Astrocyte (in vitro differentiated cells and primary cell): ENCODE measurements at places on chromosomes 13 and 19. TPM values are rescaled to one million over a fixed set of nuclear protein-coding genes. Genes with fewer than 3 reads are reported as not detected.

KLK12 gene
- not detected in 2 replicates for total RNA-seq

BRSK1 gene
- 17.6 and 18.8 TPM in 2 replicates for total RNA-seq

FGF21 gene
- not detected in 2 replicates for total RNA-seq

IGFLR1 gene
- total RNA-seq, result 2.0 and 2.4 TPM in 2 replicates

KLK14 gene
- total RNA-seq, result 0.23 and 0.31 TPM in 2 replicates

COX7A1 gene
- total RNA-seq, result 0.64 TPM in 1 of 2 replicates, not detected in the other

ZNF223 gene
- 3.5 and 4.1 TPM in 2 replicates for total RNA-seq

TBXA2R gene
- total RNA-seq, result 0.31 and 0.39 TPM in 2 replicates

FUT1 gene
- 0.65 and 0.91 TPM in 2 replicates for total RNA-seq

NOVA2 gene
- 10.7 and 11.1 TPM in 2 replicates for total RNA-seq

KASH5 gene
- total RNA-seq, result not detected in 2 replicates

CTXN1 gene
- total RNA-seq, result 49.5 and 55.9 TPM in 2 replicates

NRTN gene
- total RNA-seq, result 0.62 and 0.66 TPM in 2 replicates

EML2 gene
- 24.6 and 27.8 TPM in 2 replicates for total RNA-seq

YJU2 gene
- total RNA-seq, result 12.5 and 14.0 TPM in 2 replicates

ARHGAP33 gene
- total RNA-seq, result 5.5 and 6.8 TPM in 2 replicates
